Muscle of arm (tissue), 14 donors: ENCODE measurements at places on chromosomes 6 and 20. TPM values are rescaled to one million over a fixed set of nuclear protein-coding genes. Genes with fewer than 3 reads are reported as not detected.

- DNase-seq = no peak
These were observed 14.3 kb upstream of the TSBP1 start for GRCh38 chr6:32386040-32386439.

GRCh38 chr6:106181664-106182418, 95.7 kb downstream of the PRDM1 start:
- DNase-seq = no peak

DNA sequence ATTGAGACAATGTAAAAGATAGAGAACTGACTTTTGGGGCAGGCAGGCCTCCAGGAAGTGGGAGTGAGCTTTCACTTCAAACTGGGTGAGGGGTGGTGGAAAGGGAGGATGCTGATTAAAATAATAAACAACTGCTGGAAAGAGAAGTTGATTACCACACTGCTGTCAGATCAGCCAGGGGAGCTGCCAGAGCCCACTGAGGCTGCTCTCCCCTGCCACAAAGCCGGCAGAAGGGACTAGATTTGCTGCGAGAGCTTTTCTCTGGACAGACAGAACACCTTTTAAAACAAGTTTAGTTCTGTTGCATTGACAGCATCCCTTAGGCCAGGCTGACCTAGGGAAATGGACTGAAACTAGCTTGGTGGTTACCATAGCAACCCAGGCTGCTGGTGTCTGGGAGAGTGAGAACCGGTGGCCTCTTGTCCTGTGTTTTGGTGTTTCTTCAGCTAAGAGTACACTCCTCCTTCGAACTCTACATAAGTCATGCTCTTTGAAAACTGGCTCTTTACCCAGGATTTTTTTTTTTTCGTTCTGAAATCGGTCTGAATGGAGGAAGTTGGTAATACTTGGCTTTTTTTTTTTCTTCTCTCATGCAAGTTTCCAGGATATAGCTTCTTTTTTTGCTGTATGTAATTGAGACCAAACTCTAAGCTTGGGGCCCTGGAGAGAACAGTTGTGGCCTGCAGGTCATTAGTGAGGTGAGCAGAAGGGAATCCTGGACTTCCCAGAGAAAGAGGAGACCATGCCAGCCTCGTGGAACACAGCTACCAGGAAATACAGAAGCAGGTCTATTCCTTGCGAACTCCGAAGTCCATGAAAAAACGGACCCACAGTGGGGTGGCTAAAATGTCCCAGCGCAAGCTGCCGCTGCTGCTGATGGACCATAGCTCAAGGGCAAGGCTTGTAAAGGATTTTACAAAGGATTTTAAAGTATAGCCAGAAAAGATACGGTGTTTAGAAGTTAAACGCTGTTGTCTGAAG, 374.4 kb downstream of the UTRN start:
- DNase-seq = peak; percentile 40

- no peak for DNase-seq
These were observed 369.2 kb upstream of the CNR1 start for GRCh38 chr6:88535306-88535705.

GRCh38 chr6:52641388-52641787, 29.5 kb upstream of the TMEM14A start:
- no peak for DNase-seq

DNA sequence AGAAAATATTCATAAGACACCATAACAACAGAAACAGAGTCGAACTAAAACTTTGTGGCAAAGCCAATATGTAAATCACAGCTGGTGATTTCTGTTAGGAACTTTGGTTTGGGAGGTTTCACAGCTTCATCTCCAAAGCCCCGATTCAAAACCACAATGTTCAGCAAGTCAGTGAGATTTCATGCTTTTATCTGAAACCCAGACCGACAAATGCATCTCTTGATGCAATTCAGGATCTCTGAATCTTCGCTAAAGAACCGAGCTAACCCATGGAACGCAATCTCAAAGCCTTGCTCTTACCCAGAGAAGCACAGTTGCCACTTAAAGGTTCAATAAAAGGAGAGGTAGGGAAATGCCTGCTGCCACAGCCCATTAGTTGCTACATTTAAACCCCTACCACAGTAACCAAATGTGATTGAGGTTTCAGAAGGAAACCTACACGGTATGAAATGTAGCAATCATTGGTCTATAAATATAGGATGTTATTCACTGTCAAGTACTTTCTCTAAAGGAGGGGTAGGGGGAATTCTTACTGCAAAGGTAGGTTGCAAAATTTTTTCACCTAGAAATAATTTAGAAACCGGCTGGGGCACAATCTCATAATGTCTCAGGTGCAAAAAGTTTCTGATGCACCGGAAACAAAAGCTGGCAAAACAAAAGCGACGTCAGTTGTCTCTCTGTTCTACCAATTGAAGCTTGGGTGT, 381.0 kb upstream of the ARID1B start:
- DNase-seq = no peak

DNA sequence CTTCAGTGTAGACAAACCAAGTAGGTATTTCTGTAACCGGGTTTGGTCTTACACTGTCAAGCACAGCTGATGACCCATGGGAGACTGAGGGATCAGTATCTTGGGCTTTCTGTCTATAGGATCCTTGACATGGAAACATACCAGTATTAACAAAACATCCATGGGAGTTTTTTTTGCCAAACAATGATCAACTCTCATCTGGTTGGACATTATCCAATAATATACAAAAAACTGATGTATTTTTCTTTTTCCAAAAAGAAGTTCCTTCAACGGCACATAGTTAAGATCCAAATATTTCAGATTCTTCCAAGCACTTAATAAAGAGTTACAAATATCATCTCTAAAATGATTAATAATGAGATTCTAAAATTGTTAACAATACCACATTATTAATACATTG, 459.9 kb downstream of the PRKN start:
- peak; percentile 38 for DNase-seq

DNA sequence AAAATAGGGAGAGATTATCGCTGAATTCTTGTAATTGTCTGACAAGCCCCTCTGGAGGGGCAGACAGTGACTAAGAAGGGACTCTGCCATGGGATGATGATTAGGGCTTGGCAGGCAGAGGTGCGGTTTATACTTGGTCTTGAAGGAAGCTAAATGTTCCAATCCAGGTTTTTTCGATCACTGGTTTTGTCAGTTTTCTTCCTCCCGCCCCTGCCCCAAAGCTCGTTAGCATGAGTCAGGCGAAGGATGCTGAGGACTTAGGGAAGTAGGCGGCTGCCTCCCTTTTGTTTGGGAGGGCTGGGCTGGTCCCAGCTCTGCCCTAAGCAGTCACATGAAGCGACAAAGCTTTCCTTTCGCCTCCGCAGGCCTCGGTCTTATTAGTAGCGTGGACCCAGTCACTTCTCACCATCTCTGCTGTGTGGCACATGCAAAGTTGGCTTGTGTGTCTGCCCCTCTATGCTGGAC, 314.2 kb downstream of the CDC5L start:
- DNase-seq = no peak

DNA sequence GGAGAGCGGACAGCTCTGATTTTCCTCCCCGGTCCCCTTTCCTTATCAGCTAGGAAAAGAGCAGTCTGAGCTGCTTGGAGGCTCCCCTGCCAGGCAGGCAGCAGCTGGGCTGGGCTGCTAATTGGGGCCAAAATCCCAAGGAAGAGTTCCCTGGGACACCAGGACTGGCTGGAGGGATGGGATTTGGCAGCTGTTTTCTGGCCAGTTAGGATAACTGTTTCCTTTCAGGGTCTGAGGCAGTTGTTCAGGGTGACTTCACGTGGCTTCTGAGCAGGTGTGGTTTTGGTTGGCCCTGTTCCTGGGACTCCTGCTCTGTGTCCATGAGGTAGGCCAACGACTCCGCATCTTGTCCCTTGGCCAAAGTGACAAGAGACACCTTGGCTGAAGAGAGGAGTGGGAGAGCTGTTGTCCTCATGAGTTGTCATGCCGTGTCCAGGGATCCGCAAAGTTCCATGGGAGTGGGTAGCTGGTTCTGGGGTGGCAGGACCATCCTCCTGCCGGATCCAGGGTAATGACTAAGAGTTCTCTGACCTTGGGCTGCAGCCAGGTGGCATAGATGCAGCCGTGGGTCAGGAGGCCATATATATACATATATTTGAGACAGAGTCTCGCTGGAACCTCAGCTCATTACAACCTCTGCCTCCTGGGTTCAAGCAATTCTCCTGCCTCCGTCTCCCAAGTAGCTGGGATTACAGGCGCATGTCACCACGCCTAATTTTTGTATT, 21.2 kb downstream of the MRPS18A start:
- DNase-seq = no peak

GRCh38 chr6:42624601-42625000, 60.8 kb downstream of the UBR2 start:
- no peak for DNase-seq

- DNase-seq = no peak
These were observed 80.6 kb upstream of the MBOAT1 start for GRCh38 chr6:20292905-20293304.

DNA sequence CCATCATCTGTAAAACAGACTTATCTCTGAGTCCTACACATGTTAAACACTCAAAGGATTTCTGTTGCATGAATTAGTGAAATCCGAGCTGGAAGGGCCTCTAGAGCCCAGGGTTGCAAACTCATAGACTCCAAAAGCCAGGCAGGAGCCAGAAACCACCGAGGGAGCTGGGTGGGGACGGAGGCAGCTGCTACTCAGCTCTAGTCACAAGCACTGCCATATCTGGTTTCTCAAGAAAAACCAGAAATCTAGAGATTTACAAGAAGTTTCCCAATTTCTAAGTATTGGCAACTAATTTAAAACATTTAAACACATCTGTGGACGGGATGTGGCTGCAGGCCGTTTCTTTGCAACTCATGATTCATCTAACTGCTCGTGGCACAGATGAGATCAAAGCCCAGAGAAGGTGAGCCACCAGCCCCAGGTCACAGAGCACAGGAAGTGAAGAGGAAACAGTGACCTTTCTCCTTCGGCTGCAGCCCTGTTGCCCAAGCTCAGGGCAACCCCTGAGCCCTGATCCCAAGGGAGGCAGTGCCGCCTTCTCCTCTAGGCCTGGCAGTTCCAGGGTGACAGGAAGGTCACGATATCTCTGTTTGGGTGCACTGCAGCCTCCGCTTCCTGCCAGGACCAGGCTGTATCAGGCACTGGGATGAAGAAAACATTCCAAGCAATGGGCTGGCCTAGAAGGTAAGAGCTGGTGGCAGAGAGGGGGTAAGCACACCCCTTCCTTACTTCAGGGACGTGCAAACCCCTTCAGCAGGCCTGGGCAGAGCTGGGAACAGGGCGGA, 26.4 kb upstream of the PTGIS start:
- peak; percentile 80 for DNase-seq

- no peak for DNase-seq
These were observed 44.7 kb downstream of the TFEB start for GRCh38 chr6:41690541-41691330.

- no peak for DNase-seq
These were observed 41.2 kb upstream of the NHSL1 start for GRCh38 chr6:138540468-138540867.

DNA sequence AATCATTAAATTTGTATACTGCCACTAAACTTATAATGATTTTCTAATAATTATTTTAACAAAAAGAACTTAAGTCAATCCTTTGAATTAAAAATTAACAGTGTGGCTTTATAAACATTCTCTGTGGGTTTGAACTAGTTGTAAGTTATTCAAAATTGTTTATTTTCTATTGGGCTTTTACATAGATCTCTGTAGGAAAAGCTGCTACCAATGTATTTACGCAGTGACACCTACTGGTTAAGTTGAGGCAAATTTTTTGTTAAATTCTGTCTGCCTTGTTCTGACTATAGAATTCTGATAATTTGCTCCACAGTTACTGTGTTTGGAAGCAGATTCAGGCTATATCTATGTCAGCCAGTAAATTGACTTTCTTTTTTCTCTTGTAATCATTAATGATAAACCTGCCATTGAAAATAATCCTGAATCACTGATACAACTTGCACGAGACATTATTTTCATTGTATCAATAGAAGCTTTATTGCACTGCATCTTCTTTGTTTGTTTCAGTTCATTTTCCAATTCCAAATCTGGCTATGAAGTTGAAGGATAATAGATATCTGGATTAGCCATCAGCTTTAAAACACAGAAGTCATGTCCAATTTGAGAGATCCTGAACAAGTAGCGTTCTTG, 66.0 kb upstream of the UTRN start:
- DNase-seq = peak; percentile 35

DNA sequence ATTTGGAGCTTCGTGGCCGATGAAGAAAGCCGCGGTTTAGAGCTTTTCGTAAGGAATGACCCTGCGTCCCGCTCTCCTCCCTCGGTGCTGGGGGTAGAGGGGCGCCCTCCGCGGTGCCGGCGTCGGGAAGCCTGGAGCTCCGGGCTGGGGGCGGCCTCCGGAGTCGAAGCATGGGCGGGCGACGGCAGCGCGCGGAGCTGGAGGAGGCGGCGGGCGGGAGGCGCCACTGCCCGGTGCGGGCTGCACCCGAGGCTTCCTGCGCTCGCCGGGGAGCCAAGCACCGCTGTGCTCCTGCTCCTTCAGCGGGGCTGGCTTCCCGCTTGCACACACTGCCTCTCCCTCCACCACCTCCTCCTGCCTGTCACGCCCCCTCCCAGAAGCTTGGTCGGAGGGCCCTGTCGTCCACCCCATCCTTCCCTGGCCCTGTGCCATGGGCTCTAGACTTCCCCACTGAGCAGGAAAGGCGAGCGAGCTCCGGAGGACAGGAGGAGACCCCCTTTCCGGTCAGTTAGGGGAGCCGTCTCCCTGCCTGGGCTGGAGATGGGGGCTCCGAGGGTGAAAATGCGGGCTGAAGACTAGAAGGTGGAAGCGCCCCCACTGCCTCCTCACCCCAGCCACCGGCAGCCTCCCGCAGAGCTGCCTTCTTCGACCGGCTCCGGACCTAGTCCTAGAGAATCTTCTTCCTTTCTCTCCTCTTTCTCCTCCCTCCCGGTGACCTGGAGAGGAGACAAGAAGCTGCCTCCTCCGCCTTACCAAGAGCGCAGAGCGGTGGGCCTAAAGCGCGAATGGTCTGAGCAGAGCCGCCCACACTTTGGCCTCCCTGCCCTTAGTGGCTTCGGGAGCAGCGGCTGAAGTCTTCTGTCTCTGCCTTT, 1.8 kb downstream of the CDH4 start:
- no peak for DNase-seq

DNA sequence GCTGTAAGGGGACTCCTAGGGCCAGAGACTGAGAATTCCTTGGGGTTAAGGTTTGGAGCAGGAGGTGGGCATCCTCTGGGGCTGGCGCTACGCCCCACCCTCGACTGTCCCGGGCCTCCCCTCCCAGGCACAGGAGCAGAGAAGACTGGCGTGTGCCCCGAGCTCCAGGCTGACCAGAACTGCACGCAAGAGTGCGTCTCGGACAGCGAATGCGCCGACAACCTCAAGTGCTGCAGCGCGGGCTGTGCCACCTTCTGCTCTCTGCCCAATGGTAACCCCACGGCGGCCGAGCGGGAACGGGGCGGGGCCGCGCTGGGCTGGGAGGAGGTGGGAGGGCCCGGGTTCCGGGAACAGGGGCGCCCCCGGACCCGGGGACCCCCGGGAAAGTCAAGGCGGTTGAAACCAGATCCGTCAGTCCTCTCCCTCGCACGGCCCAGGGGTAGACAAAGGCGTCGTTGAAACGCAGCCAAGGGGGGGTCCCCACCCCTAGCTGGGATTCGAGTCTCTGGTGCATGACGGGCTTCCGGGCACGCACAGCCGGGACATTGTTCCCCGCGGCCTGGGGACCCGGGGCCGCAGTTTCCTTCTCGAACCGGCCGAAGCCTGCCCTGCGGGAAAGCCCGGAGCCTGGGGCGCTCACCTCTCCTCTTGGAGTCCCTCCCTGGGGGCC, 844 bp downstream of the WFDC2 start:
- DNase-seq = no peak

- peak; percentile 2 for DNase-seq
These were observed 399.3 kb downstream of the KHDRBS2 start for GRCh38 chr6:61886608-61887259.

The RANBP9 gene
- polyA plus RNA-seq = 35.1 TPM

The ENPP3 gene
- 0.27 TPM for polyA plus RNA-seq

The TRIM40 gene
- polyA plus RNA-seq = not detected

The TMEM63B gene
- 17.9 TPM for polyA plus RNA-seq

The CSNK2A1 gene
- polyA plus RNA-seq = 140 TPM

The GHRH gene
- not detected for polyA plus RNA-seq

The SOBP gene
- polyA plus RNA-seq = 15.7 TPM

The ZNF318 gene
- 12.7 TPM for polyA plus RNA-seq

The PPP1R16B gene
- polyA plus RNA-seq = 6.6 TPM
